Inflammatory macrophage treated with lipopolysaccharide for 4 hours (primary cell): ENCODE measurements at places on chromosomes 12 and 14.

DNA sequence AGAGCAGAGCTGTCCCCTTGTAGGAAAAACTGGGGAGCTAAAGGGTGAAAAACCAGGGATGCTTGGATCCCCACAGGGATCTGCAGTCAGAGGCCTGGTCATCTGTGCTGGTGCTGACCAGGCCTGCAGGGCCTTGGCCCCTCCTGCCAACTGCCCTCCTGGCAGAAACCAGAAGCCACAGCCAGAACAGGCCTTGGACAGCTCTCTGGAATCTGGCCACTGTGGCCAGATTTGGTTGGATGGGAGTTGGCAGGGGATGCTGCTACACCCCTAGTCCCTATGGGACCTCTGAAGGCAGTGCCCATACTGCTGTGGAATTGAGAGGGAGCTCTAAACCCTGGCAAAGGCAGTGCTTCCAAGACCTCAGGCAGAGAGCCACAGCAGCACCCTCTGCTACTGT lies 9.2 kb upstream of the GPX2 start:
- DNase-seq, result no peak

DNA sequence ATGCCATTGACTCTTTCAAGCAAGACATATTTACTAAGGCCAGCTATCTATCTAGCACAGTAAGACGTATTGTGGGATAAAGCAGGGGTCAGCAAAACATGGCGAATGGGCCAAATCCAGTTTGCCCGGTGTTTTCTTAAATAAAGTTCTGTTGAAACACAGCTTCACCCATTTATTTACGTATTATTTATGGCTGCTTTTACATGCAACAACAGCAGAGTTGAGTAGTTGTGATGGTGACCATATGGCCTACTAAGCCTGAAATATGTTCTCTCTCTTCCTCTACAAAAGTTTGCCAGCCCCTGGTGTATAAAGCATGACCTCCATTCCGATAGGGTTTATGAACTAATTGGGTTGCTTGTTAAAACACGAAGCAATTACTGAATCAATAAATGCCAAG lies 322.1 kb downstream of the CCDC91 start:
- no peak for DNase-seq

GRCh38 chr14:23015618-23016017 lies 5.7 kb upstream of the C14orf93 start:
- no peak for DNase-seq

DNA sequence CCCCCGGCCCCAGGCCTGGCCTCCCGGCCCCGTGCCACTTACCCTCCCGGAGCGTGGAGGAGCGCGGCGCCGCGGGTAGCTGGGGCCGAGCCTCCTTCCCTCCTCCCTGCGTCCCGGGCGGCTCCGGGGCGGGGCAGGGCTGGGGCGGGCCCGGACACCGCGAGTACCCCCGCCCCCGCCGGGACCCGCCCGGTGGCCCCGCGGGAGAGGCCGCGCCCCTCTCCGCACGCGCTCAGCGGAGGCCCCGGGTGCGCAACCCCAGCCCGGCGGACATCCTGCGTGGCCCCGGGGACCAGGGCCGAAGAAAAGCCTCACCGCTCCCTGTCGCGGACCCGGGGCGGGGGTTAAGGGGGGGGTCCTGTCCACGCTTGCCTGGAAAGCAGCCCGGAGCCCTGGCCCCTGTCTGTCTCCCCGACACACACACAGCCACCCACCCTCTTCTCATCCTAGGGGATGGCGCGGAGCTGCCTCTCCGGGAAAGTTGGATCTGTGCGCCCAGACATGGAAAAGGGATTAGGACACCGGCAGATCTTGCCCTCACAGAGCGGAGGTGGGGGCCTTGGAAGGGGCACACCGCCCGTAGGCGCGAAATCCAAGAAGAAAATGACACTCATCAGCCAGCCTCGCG lies at the start of gene SYNE3:
Gene SYNE3 (minus strand): TSS at position 97 of the 628 bp plus-strand sequence. CDS start 40,829 bp downstream, outside the sequence.
- DNase-seq, result peak; percentile 63

DNA sequence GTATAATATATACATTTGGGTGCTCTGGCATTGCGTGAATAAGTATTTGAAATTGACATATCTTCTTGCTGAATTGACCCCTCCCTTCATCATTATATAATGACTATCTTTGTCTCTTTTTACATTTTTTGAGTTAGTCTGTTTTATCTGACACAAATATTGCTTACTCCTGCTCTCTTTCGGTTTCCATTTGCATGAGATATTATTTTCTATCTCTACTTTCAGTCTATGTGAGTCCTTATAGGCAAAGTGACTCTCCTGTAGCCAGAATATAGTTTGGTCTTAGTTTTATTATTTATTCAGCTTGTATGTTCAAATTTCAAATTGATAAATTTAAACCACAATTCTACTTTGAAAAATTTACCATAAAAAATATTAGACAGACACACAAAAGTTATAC lies 491.0 kb downstream of the NAV3 start:
- DNase-seq, result no peak

GRCh38 chr12:114401328-114402083 lies 4.4 kb downstream of the TBX5 start:
- DNase-seq, result no peak

- no peak for DNase-seq
Observed at GRCh38 chr12:43145481-43145880, 406.5 kb downstream of the ADAMTS20 start.
